ENCODE measurements at places on chromosomes 7 and 10.

DNA sequence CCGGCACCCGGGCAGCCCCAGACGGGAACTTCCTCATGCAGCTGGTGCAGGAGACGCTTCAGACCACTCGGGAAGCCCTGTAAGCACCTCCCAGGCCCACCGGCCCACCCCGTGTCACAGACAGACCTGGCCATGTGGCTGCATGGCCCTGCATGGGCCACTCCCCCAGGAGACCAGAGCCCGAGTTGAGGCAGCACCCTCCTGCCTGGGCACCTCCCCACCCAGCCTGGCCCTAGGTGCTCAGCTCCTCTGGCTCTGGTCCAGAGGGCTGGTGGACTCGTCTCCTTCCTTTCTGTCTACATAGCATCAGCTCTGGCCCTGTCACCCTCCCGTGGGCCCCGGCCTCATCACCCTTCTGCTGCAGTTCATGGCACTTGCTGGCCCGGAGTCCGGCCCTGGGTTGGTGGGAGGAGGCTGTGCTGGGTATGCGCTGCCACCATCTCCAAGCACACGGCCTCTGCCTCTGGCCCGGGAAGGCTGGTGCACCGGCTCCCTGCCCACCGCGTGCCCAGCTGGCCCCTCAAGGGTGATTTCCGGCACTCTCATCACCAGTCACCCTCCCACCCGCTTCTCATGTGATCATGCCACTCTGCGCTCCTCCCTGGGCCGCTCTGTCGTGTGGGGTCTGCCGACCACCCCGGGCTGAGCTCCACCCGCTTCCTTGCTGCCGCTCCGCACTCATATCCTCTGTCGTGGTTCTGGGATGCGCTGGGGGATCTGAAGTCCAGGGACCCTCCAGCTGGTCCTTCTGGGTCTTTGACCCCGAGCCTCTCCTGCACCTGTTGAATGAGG is 53.1 kb upstream of the DPYSL4 start:
- DNase-seq: no peak

DNA sequence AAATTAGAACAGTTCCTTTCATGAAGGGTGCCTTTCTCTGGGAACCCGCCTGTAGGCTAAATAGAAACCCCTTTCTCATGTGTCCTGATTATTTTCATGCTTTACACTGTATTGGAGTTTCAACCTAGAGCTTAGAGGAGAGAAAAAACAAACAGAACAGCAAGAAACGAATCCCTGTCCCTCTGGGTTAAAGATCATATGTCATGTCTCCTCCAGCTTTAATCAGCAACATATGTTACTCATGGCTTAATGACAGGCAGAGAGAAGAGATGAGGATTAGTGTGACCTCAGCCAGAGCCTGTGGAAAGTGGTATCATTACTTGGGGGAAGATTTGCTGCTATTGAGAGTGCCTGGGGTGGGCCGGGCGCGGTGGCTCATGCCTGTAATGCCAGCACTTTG is 32.1 kb downstream of the CRCP start:
- DNase-seq: no peak

DNA sequence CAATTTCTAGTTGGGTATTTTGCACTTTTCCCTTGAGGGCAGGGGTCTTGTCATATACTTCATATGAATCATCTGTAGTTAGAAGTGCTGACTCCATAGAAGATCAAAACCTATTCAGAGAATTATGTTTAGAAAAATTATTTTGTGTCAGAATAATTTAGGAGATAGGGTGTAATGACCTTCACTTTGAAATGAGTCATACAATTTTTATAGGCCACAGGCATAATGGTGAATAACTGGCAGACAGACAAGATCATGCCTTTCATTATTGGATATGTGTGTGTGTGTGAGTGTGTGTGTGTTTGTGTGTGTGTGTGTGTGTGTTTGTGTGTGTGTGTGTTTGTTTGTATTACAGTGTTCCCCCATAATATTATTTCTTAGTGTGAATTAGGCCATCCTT is 523.0 kb downstream of the ANKRD7 start:
- no peak for DNase-seq

GRCh38 chr7:119969054-119969453 is 303.9 kb upstream of the KCND2 start:
- DNase-seq: no peak

All from AG04450 (cell line).